Activated naive CD4-positive, alpha-beta T cell treated with Interleukin-2 at 50 U/mL for 16 hours (primary cell): ENCODE measurements at places on chromosomes 1 and 21.

GRCh38 chr1:30409476-30410152, 313.8 kb downstream of the MATN1 start:
- no peak for DNase-seq

DNA sequence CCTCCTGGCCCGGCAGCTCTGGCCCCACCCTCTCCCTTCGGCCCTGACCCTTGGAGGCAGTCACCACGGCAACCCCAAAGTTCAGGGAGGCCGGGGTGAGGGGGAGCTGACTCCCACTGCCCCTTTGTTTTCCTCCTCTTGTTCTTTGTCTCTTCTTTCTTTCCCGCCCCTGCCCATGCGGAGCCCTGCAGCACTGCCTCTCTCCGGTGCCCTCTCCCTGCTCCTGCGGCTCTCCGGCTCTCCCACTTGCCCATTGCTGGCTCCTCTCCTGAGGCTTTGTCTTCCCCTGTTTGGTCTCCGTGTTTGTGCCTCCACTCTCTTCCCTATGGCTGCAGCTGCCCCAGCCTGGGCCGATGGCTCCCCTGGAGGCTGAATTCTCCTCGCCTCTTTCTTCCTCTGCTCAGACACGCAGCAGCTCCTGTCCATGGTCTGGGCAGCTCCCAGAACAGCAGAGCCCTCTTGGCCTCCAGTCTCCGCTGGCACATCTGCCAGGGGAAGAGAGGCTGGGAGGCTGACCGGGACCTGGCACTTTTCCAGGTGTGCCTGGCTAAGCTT, 5.8 kb downstream of the CELSR2 start:
- DNase-seq = no peak

- no peak for DNase-seq
Observed at GRCh38 chr1:5374192-5374591, 618.0 kb downstream of the NPHP4 start.

GRCh38 chr1:111563619-111564018, 56.0 kb upstream of the RAP1A start:
- no peak for DNase-seq

GRCh38 chr1:1003618-1004419, 3.9 kb upstream of the HES4 start:
- DNase-seq = no peak

- DNase-seq = no peak
Observed at GRCh38 chr1:205374210-205375078, 17.7 kb upstream of the KLHDC8A start.

DNA sequence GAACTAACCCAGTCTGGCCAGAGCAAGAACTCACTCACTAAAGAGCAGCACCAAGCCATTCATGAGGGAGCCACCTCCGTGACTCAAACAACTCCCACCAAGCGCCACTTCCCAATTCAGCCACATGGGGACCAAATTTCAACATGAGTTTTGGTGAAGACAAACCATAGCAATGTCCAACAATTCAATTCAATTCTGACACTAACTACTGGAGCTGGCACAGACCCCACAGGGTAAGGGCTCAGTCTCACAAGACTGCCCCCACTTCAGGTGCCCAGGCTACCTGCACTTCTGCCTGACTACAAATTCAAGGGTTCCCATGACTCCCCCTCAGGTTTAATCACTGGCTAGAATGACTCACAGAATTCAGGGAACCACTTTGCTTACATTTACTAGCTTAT, 48.8 kb upstream of the RAP1A start:
- peak; percentile 43 for DNase-seq

- DNase-seq = no peak
Observed at GRCh38 chr1:57003398-57004139, 37.8 kb upstream of the C8B start.

GRCh38 chr1:107467286-107467685, 326.4 kb downstream of the NTNG1 start:
- no peak for DNase-seq

- DNase-seq = no peak
Observed at GRCh38 chr1:200207711-200208126, 180.2 kb downstream of the NR5A2 start.

GRCh38 chr1:197197430-197197997, 51.0 kb upstream of the ASPM start:
- no peak for DNase-seq

- DNase-seq = no peak
Observed at GRCh38 chr21:41663805-41664788, 102.8 kb downstream of the RIPK4 start.

DNA sequence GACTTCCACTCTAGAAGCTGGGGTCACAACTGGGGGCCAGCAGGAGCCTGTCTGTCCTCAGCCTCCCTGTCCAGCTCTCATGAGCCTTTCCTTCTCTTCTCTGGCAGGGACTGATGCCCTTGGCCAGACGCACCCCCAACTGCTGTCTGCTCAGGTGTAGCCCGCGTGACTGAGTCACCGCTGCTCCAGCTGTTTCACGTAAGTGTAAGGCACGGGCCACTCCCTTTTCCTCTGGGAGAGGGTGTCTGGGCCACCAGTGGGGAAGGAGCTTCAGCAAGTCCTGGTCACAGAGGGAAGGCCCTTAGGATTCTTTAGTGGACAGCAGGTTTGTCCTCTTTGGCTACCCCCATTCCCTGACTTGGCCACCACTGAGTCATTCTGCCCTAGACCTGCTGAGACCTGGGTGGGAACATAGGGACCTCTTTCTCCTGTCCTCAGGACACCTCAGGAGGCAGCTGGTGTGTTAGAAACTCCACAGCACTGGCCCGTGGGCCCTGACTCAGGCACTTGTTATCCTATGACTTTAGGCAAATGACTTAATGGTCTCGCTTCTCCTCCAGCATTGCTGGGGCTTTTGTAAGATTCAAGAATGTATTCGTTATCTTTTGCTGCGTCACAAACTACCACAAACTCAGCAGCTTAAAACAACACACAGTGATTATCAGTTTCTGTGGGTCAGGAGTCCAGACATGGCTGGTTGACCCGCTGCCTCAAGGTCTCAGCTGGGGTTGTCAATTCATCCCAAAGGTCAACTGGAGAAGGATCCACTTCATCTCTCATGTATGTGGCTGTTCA, 64.8 kb downstream of the FAM163A start:
- no peak for DNase-seq

DNA sequence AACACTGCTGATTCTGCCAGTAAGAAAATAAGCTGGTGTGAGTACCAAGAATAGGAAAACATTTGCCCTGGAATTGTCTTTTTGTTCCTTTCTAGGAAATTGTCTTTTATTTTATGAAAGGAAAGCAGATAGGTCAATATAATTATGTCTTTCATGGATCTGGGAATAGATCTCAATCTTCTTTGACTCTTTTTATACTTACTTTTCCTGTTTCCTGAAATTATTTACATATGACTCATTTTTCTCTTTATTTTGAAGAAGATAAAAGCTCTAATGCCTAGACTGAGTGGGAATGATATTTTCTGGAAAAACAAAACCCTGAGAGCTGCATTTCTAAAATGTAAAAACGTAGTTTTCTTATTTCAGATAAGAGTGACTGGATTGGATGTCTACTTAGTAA, 100.1 kb downstream of the MAN1A2 start:
- no peak for DNase-seq

DNA sequence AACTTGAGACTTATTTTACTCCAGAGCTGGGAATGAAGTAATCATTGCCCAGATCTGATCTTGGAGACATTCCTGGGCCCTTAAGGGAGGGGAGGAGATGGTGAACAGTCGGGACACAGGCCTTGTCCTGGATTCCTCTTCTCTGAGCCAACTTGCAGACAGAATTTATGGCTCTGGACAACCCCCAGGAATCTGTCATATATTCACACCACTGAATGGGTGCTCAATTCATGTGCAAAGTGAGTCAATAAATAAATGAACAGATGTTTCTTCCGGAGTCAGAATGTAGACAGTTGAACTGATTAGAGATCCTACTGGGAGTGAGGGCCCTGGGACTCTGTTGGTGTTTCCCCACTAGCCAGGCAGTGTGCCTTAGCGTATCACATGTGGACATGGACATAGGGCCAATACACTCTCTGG, 2.6 kb downstream of the TUFT1 start:
- DNase-seq = no peak

- DNase-seq = no peak
Observed at GRCh38 chr1:175702079-175702795, 41.2 kb downstream of the TNR start.

DNA sequence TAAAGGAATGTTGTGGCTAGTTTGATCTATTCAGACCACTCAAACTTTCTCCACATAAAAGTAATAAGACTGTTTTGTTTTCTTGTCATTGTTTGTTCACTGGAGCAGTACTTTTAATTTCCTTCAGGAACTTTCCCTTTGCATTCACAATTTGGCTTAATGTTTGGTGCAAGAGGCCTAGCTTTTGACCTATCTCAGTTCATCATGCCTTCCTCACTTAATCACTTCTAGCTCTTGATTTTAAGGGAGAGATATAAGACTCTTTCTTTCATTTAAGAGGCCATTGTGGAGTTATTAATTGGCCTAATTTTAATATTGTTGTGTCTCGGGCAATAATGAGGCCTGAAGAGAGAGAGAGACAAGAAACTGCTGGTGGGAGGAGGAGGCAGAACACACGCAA, 371.7 kb upstream of the DEPDC1 start:
- DNase-seq = no peak

DNA sequence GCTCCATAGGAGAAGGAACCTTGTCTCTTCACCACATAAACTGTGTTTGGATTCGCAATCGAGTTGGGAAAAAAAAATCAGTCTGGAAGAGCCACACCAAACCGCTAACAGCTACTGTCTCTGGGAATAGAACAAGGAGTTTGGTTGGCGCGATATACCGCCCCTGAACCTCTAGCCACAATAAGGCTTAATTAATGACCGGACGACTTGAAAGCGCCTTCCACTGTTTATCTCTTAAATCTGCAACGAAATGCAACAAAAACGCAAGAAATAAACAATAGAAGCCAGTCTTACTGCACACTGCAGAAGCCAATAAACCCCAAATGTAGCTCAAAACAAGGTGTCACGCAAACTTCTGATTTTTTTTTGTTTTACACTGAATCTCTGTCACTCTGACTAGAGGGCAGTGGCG, 10.9 kb downstream of the BTBD19 start:
- DNase-seq = no peak

GRCh38 chr1:27299385-27300271, 22.3 kb upstream of the TMEM222 start:
- no peak for DNase-seq

DNA sequence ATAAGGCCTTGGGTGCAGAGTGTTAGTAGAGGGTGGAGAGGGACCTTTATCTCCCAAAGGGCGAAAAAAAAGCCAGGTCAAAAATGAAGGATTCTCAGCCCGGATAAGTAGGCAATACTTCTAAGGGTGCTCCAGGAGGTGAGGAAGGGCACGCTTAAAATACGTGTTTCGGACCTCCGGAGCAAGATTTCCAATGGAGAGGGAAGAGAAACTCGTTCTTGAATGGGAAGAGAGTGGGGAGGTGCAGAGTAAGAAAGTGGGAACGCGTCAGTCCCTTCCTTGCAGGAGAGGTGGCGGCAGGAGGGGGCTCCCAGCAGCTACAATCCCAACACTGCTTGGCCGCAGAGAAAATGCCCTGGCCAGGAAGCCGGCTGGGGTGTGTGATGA, 581 bp downstream of the EFCAB14 start:
- no peak for DNase-seq

DNA sequence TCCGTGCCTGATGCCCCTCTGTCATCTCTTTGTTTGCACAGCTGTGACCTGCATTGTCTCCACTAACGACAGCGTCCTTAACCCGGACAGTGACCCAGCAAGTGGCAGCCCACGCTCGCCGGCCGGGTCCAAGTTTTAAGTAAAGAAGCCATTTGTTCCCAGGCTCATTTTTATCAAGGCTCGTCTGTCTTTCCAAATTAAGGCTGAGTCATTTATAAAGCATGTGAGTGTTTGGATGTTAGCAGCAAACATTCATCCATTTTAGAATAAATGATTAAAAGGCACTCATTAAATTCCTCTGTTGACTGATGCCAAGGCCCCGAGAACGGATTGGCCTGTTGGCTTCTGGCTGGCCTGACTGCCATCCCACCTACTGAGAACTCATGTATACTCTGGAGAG, 514.5 kb downstream of the NPHP4 start:
- no peak for DNase-seq

- DNase-seq = no peak
Observed at GRCh38 chr1:111225717-111226400, 1.7 kb upstream of the CHI3L2 start.

DNA sequence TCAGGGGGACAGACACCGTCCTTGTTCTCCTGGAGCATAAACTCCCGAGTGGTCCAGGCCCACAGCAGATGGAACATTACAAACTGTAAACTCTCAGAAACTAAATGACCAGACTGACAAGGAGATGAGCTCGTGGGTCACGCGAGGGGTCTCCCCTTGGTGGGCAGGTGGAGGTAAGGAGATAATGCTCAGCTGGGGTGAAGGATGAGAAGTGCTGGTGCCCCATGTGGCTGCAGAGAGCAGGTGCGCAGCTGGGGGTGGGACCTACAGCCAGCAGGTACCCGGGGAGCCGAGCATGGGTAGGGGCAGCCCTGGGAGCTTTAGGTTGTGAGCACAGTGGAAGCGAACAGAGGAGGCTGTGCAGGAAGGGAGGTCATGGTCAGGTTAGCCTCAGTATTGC, 40.1 kb downstream of the AJAP1 start:
- no peak for DNase-seq

GRCh38 chr1:196355206-196355786, 252.9 kb downstream of the KCNT2 start:
- no peak for DNase-seq

GRCh38 chr1:24657781-24658180, 14.7 kb downstream of the SRRM1 start:
- DNase-seq = no peak

DNA sequence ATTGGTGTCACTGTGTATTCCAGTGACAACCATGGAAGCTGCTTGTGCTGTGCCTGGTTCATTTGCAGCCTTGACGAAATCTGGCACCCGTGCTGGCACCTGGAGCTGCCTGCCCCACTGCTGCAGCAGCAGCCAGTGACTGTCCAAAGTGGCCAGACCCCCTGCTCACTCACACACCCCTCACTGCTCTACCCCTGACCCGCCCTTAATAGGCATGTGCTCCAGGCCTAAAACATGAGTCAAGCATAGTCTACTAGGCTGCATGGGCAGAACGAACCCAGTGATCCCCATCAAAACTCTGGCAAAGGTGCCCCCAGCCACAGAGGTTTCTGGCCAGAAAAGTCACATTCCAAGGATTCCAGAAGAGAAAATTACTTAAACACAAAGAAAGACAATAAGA, 7.7 kb downstream of the PRAMEF1 start:
- DNase-seq = no peak

GRCh38 chr1:210260096-210260495, 27.5 kb downstream of the SERTAD4 start:
- no peak for DNase-seq

- no peak for DNase-seq
Observed at GRCh38 chr1:236149696-236150228, 7.4 kb downstream of the GPR137B start.

- DNase-seq = peak; percentile 44
Observed at GRCh38 chr1:6198646-6199297, 623 bp downstream of the RPL22 start.
